CD4-positive, alpha-beta T cell treated with Interleukin-17A for 1 hour (primary cell): ENCODE measurements at places on chromosomes 6 and 20.

DNA sequence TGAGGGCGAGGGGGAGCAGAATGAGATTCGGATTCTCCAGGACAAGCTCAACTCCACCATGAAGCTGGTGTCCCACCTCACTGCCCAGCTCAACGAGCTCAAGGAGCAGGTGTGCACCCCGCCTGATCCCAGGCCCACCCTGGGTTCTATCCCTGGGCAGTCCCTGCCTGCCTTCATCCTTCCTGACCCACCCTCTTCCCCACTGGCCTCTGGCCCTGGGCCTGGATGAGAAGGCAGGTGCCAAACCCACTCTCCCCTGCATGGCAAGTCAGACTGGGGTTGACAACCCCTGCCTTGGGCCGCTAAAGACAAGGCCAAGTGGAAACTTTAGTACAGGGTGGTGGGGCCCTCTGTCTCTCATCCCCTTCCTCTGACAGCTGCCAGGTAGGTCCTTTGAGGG, 16.5 kb downstream of the UQCC2 start:
- no peak for DNase-seq

DNA sequence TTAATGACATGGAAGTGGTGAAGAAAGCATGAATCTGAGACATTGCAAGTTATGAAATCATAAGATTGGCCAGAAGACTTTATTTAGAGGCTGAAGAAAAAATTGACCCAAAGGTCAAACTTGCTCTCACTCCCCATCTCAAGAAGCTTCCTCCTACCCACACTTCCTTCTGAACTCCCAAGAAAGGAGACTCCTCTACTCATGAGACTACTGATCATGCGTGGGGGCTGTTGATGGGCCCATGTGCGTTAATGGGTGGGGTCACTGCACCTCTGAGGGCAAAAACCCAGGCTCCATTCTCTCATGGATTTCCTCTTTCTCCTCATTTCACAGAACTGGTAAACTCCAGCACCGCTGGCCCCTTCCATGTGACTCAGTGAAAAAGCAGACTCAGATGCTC, 470.6 kb upstream of the ARID1B start:
- DNase-seq: no peak

- no peak for DNase-seq
Measured at GRCh38 chr6:159213405-159213804, 44.2 kb downstream of the FNDC1 start.

DNA sequence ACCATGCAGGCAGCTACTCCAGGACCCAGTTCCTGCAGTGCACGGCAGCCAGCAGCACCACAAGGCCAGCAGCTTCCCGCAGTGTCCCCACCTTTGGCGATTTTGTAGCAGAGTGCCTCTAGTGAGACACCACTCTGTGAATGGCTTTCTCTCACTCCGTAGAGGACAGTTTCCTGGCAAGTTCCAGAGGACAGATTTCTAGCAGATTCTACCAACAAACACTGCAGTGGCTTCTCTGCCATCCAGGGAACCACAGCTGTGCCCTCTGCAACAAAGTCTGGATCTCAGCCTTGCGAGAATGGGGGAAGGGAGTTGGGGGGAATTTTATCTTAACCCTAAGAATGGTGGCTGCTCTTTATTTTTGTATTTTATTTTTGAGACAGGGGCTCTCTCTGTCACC, 28.7 kb downstream of the SNHG17 start:
- no peak for DNase-seq

DNA sequence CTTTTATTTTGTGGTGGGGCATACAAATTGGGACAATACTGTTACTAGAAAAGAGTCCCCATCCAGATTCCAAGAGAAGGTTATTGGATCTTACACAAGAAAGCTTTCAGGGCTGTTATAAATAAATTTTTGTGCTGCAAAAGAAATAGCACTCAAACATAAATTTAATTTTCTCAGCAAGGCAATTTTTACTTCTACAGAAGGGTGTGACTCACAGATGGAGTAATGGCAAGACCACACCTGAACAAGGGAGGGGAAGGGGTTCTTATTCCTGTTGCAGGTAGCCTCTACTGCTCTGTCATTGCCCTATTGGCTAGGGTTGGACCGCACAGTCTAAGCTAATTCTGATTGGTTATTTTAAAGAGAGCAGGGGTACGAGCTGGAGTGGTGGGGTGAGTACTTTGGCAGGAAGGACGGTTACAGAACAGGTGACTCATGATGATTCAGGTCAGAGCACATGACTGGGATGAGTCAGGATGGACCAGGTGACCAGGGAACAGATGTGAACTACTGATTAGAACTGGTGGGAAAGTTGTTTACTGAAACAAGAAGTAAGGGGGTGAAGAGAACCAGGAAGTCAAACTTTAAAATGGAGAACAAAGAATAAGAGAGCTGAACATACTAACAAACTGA, 41.1 kb downstream of the CNR1 start:
- DNase-seq: no peak

DNA sequence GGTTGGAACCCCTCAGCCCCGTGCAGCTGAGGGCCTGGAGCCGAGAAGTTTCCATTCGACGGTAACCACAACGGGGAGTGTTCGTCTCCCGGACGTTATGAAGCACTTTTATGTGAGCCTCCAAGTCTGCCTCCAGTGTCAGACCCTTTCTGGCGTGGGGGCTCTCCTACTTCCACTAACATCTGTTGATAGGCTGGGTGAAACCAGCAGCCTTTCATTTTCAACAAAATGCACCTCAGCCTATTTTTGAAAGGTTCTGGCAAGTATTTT, 257.4 kb downstream of the THBS2 start:
- no peak for DNase-seq

- DNase-seq: no peak
Measured at GRCh38 chr6:151330130-151330696, 61.1 kb downstream of the ZBTB2 start.

DNA sequence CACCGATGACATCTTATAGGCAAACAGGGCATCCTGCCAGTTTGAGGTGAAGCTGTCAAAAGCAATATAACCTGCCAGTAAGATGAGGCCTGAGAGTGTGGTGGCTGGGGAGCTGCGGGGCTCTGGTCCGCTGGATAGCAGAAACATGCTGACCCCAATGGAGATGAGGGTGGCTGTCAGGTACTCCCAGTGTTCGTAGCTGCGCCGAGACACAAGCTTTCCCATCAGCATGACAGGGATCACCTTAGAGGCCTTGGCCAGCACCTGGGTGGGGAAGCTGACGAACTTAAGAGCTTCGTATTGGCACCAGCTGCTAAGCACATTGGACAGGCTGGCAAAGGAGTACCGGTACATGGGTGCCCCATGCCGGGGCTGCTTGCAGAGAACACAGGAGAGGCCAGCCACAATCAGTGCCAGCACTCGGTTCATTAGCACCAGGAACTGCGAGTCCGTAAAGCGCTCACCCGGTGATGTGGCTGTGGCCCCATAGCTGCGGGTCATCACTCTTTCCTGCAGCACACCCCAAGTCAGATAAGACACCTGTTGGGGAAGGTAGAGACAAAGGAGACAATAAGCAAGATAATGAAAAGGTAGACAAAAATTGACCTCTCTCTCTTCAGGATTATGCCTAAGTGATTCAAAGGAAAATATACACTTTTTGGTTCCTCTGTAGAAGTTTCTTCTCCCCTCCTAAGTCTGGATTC, 2.1 kb downstream of the SLC35B2 start:
- no peak for DNase-seq

DNA sequence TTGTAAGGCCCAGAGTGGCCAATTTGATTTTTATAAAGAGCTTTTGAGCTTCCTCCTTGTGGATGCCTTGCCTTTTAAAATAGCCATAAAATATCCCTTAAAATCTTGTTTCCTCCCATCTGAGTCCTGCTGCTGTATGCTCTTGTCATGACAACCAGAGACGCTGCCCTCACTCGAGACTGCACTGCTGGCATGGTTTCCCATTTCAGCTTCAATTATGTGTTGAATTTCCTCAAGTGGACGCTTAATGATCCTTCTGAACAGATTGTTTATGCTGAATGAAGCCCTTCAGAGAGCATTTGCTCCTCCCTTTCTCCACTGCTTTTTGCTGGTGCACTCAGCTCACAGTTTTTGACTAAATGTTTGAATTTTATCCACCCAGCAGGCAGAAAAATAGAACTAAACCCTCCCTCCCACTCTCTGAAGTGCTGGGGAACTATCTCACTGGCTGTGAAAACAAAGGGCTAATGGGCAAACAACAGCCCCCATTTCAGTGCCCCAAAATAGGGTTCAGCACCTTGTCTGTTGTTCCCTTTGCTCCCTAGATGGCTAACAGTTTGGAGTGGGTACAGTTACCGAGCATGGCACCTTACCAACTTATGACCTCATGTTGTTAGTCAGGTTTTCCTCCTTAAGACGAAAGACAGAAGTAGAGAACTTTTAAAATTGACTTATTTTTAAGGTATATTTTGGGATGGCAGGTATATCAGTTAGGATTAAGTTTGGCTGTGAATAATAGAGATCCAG, 45.5 kb upstream of the RNF8 start:
- no peak for DNase-seq

- no peak for DNase-seq
Measured at GRCh38 chr20:10649797-10650160, 24.0 kb downstream of the JAG1 start.

DNA sequence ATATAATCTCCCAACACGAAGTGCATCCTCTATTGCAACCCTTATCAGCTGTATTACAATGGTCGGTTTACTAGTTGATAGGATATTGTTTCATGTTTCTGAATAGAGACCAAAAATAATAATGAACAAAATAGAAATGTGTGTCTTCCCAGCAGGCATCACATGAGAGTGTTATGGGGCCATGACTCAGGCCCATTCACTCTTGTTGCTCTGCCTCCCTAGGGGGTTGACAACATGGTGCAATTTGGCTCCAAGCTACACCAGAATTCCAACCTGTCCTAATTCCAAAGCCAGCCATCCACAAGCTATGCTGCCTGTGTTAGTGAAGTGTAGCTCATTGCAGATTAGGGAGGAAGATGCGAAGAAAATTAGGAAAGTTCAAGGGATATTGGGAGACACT, 13.1 kb upstream of the SAYSD1 start:
- DNase-seq: no peak

- DNase-seq: no peak
Measured at GRCh38 chr20:17314264-17314663, 87.4 kb downstream of the PCSK2 start.
